CD4-positive, alpha-beta T cell treated with Interleukin-1 beta for 1 hour (primary cell): ENCODE measurements at places on chromosomes 4 and X.
A peak's percentile ranks its signal among the peaks of the same experiment; 100 is the strongest.

DNA sequence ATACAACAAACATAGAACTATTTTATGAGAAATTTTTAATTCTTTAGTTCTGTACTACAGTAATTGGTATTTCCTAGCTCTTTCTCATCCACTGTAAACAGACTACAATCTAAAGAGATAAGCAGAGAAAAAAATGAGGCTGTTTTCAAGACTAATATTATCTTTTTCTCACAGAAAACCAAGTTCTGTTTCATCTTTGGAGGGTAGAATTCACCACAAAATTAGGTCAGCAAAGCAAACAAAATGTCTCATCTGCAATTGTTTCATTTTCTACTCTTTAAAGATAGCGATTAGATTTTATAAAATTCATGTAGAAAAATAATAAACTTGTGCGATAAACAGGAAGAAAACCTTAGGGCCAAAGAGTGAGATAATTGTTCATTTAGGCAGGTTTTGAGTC lies 10.8 kb downstream of the APOO start:
- no peak for DNase-seq

DNA sequence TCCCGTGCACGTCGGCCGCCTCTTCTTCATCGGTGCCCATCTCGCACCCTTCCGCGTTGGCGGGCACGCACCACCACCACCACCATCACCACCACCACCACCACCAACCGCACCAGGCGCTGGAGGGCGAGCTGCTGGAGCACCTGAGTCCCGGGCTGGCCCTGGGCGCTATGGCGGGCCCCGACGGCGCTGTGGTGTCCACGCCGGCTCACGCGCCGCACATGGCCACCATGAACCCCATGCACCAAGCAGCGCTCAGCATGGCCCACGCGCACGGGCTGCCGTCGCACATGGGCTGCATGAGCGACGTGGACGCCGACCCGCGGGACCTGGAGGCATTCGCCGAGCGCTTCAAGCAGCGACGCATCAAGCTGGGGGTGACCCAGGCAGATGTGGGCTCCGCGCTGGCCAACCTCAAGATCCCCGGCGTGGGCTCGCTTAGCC lies 1.4 kb downstream of the POU4F2 start:
- DNase-seq: no peak

- no peak for DNase-seq
Observed at GRCh38 chrX:151695583-151696340, 504 bp downstream of the PRRG3 start.

- DNase-seq: no peak
Observed at GRCh38 chr4:72896515-72896914, 173.0 kb downstream of the COX18 start.

DNA sequence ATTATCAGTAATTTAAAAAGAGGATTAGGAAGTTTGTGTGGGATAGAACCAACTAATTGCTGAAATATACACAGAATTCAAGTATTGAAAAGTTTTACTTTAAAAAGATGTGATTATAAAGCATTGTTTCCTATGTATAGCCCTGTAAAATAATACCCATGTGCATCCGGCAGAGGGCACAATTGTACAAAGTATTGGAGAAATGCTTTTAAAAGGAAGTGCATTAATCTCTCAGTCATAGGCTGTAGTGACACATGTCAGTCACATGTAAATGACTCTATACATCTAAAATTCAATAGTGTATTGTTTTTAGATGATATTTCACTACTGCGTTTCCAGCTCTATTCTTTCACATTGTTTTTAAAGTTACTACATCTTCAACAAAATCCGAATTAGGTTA lies 9.7 kb upstream of the GEMIN8 start:
- peak; percentile 67 for DNase-seq

DNA sequence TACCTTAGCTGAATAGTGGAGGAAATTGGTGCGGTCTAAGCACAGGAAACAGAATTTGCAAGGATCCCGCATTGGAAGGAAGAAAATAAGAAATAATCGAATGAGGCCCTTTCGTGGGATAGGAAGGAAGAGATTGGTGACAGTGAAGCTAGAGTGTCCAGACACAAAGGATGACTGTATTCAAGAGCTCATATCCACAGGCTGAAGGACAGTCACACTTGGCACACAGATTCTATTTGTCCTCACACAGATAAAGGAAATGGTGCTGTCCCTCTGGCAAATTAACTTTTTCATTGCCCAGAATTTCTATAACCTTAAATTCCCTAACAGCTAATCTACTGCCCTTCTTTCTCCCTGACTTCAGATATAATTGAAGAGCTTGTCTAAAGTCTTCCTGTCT lies 2188.9 kb upstream of the TENM3 start:
- no peak for DNase-seq

GRCh38 chrX:826448-826847 lies 195.9 kb downstream of the SHOX start:
- no peak for DNase-seq

GRCh38 chr4:825063-825970 lies 612 bp downstream of the CPLX1 start:
- DNase-seq: peak; percentile 9

GRCh38 chr4:68859655-68860054 lies 43.9 kb downstream of the UGT2B10 start:
- no peak for DNase-seq

GRCh38 chrX:87005183-87005582 lies 512.4 kb upstream of the KLHL4 start:
- DNase-seq: no peak

DNA sequence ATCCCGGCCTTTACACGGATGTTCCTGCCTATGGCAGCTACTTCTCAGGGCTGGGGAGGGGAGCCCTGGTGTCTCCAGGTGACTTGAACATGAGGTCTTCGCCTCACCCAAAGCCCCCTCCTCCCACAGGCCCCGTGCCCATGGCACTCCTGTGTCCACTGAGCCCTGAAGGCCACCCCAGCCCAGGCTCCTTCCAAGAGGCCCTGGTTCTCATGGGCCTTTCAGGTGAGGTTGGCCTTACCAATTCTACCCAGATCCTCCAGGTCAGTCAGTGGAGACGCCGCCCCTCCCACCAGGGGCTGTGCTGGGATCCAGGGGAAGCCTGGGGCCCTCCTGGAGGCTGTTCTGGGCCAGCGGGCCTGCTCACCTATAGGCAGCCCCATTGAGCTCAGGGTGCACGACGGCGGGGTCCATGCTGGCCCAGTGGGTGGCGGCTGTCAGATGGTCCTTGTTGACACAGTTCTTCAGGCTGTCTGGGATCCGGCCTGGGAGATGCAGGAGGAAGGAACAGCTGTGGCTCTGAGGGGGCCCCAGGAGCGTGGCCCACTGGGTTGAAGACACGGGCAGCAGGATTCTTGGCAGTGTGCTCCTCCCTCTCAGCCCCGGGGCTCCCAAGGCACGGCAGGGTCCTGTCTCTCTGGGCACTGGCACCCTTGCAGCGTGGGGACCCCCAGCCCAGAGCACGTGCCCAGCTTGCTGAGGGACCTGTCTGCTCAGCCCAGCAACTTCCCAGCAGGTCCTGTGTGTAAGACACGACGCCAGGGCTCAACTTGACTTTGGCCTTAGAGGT lies 36.2 kb downstream of the CTBP1 start:
- DNase-seq: no peak

GRCh38 chr4:122980860-122981259 lies 58.5 kb upstream of the NUDT6 start:
- no peak for DNase-seq

GRCh38 chrX:95718746-95719145 lies 965.9 kb upstream of the DIAPH2 start:
- DNase-seq: no peak

DNA sequence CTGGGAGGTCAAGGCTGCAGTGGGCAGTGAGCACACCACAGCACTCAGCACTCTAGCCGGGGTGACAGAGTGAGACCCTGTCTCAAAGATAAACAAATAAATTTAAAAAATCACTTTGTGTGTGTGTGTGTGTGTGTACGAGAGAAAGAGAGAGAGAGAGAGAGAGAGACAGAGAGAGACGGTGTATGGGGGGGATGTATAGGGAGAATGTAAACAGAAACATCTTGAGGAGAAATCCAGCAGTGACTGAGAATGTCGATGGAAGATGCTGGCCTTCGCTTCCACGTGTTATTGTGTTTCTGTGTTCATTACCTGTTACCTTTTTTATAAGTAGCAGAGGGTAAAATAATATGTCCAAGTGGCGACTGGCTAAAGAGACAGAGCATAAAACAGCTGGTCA lies 23.6 kb upstream of the RBPJ start:
- no peak for DNase-seq

GRCh38 chr4:70236125-70236524 lies 6.3 kb upstream of the CSN3 start:
- no peak for DNase-seq

DNA sequence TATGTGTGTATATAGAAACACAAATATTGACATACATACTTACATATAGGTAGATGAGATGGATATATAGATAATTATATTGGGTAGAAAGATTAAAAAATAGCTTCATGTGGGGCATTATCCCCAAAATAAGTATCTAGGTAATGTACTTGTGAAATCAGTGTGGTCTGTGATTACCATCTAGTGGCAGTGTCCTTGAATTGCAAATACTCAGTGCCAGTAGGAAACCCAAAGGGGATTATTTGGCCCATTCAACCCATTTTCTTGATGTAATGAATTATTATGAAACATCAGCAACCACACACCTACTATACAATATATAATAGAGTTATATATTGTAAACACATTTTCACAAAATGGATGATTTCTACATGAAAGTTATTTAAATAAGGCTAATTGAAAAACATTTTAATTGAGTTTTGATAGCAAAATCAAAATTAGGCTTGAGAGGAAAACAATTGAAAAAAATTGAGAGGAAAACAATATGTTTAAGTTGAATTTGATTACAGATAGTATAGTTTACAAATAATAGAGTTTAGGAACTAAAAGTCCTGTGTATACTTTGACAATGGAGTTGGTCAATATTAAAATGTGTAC lies 389.4 kb downstream of the GALNTL6 start:
- no peak for DNase-seq

DNA sequence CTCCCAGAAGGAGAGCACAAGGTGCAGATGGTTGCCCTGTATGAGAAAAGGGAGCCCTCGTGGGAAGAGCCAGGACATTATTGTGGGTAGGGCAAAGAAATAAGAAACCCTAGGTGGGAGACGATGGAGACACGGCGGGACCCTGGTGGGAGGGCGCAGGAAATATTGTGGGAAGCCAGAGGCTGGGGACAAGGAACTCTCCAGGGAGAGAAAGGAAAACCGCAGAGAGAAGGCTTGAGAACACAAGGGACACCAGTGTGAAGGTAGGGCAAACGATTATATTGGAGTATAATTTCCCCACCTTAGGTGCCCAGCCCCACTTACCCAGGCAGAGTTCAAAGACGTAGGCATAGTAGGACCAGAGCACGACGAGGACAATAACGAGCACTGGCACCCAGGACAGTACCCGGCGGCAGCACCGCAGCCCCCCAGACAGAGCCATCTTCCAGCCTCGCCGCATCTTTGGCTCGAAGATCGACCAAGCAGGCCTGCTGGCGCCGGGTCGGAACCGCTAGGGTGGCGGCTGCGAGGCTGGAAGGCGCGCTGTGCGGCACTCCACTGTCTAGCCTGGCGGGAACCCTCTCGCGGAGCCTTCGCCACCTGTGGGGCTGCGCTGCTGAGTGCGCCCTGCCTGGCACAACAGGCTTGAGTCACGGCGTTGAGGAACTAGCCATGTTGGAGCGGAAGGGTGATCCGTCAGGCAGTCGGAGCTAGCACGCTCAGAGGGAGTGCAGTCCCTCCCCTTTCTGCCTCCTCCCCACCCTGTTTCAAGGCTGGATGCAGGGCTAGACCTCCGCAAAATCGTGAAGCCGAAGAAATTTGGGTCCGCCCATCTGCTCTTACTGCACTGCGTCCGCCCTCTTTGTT lies at the start of gene ZDHHC15:
Gene ZDHHC15 (minus strand): TSS at position 473 of the 867 bp plus-strand sequence. CDS start 13 bp downstream, at position 460.
- DNase-seq: peak; percentile 21

GRCh38 chrX:150450519-150451177 lies 87.5 kb downstream of the MAMLD1 start:
- no peak for DNase-seq

DNA sequence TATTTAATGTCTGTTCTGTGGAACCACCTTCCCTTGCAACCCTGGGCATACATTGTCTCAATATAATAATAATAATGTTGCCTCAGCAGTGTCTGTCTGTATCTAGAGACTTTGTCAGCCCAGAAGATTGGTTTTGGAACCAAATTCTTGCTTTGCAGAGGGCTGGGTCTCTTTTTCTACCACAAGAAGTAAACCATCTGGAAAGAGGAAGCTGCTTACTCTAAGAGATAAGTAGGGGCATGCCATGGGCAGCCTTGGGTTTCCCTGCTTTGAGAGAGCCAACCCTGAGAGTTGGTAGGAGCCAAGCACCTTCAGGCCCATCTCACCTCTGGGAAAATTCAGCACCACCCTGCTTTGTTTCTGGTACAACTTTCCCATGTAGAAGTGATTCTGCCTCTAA lies 27.0 kb downstream of the TMEM31 start:
- DNase-seq: no peak

DNA sequence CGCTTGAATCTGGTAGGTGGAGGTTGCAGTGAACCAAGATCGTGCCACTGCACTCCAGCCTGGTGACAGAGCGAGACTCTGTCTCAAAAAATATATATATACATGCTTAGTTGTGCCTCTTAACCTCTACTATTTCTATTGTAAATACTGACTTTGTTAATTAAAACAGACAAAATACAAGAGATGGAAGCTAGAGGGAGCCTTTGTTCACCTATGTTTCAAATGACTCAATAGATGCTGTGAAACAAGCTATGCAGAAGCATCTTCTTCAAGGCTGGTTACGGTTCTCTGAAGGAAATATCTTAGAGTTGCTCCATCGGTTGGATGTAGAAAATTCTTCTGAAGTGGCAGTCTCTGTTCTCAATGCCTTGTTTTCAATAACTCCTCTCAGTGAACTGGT lies 6.2 kb downstream of the NCAPG start:
- peak; percentile 64 for DNase-seq

- no peak for DNase-seq
Observed at GRCh38 chr4:79413032-79413885, 5.2 kb upstream of the GK2 start.

GRCh38 chrX:22135994-22136684 lies 104.0 kb downstream of the PHEX start:
- DNase-seq: no peak

- DNase-seq: no peak
Observed at GRCh38 chr4:5447755-5448154, 260.6 kb downstream of the EVC2 start.

DNA sequence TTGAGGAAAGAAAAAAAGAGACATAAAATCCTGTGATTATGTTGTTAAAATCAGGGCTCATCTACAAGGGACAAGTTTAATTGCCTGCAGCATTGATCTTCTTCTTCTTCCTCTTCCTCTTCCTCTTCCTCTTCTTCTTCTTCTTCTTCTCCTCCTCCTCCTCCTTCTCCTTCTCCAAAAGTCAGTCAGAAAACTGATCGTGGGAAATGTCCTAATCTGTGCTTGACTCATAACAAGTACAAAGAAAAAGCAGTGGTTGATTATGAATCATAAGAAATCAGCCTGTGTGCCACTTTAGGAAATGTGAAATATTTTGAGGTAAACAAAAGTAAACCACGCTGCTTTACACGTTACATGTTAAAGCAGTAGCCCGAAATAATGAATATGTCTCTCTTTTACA lies 2.7 kb upstream of the ATP10D start:
- no peak for DNase-seq

DNA sequence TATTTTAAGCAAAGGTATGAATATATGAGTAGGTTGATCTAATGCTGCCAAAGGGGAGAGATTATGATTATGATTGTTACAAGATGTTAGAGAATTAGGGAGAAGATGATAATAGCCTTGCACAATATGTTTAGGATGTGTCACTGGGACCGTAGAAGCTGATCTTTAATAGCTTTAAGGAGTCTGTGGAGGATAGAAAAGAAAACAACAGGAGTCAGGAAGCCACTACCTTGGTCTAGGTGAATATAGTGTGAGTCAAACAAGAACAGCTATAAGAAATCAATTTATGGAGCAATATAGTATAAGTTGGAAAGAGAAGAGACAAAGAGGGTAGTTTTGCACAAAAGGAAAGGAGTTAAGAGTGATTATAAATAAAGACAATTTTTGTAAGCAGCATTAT lies 232.7 kb downstream of the FSTL5 start:
- no peak for DNase-seq
